ENCODE measurements at places on chromosomes 5 and 9.

DNA sequence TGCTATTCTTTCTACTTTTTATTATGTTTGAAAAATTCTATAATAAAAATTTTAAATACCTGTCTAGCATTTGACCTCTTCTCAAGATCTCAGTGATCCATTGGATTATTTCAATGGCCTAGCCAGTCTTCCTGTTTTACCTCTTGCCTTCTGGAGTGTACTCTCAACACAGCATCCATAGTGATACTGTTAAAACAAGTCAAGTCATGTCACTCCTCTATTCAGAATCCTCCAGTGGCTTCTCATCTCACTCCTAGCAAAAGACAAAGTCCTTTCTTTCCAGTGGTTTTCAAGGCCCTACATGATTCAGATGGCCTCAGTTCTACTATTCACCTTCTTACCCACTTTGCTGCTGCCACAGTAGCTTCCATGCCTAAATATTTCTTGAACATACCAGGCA lies 1.8 kb downstream of the MARVELD2 start:
- DNase-seq: no peak

GRCh38 chr5:40210694-40211093 lies 469.0 kb upstream of the PTGER4 start:
- no peak for DNase-seq

DNA sequence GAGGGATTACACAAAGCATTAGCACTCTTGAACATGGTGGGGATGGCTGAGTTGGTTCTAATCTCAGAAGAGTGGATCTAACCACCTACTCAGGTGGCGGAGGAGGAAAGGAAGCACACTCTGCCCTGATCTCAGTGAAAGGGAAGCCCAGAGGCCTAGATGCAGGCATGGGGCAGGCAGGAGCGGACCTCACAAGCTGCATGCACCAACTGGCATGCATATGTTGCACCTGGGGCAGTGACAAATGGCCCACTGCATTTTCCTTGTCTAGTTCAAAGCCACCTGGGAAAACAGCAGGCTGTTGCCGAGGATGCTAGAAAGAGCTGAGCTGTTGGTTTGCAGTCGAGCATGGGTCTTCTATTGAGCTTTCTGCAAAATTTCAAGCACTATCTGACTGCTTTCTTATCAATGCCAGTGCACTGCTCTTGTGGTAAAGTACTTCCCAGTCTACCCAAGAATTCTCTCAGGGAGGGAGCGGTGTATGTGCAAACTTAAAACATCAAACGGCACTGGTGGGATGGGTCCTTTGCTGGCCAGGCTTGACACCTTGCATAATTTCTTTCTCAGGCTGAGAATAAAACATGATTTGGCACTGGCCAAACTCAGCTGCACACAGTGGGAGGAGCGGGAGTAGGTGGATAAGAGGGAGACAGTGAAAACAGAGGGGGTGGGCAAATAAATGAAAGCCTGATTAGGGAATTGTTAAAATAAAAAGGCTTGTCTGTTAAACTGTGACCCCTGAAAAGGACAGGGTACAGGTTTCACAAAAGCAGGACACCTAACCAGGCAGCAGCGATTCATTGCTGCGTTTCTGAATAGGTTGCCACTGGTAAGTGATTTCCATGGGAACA lies 108.9 kb downstream of the MARCHF3 start:
- no peak for DNase-seq

DNA sequence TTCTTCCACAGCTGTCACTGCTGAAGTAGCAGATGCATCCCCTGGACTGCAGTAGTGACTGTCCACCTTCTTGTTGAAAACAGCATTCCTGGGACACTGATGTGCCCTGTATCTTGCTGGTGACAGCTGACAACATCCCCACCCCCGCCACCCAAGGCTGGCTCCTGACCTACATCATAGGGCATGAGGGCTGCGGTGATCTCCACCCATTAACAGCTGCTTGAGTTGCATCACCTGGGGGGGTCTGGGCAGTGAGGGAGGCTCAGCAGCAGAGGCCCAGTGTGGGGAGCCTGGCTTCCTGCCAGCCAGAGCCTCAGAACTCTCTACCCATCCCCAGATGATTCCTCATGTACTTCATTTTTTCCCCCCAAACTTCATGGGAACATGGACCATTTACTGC lies 4.1 kb downstream of the PRUNE2 start:
- DNase-seq: no peak

DNA sequence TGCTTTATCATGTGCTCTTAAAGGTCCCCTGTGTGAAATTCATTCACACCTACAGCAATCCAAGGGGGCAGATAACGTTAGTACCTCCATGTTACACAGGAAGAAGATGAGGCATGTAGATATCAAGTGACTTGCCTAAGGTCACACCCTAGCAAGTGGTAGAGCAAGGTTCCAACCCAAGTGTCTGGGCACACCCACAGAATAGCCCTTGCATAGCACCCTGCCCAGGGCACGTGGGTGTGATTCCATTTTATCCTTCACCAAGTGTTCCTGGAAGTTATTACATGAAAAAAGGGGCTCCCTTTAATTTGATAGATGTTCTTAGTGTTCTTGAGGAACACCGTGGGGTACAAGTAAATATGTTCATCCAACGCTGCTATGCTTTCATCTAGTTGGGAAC lies 4.9 kb downstream of the TMEM171 start:
- no peak for DNase-seq

DNA sequence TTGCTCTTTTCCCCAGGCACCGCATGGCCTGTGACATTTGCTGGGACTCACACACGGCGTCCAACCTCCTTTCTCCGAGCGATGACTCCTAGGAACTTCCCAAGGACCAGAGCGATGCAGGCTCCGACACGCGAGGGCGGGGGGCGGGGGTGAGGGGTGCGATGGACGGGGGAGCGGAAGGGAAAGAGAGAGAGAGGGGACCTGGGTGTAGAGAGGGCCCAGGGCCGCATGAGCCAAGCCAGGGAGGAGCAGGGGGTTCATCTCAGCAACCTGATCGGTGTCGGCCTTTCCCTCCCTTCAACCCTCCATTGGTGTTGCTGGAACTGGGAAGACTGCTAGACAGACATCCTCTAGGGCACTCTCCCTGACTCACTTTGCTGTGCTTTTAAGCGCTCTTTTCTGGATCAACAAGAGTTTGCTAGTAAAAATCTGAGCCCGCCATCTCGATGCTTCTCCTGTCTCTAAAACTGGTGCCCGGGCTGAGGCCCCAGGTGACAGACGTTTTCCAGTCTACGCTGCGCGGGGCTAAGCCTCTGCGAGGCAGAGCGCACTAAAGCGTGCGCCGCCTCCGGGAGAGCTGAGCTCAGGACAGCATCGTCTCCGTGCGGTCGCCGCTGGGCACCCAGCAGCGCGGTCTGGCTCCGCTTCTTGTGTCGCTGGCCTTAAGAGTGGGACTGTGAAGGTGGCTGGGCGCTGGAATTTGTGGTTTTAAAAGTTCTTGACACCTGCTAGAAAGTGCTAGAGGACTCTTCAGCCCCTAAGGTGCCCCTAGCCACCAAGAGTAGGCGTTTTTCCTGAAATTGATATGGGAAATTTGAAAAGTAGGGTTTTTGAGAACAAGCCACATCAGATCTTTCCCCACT lies 1.0 kb upstream of the TSLP start:
- DNase-seq: peak; percentile 15

DNA sequence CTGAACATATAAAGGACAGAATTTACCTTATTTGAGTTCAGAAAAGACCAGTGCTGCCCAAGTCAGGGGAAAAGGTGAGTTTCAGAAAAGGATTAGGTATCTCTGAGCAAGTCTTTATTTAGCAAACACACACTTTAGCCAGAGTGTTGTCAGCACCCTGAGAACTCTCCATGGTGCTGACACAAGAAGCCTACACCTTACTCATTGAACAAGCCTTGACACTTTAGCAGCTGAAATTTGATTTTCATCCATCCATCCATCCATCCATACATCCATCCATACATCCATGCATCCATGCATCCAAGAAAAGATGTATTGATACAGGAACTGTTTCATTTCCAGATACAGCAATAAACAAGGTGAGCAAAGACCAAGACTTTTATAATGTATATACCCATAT lies 311.2 kb downstream of the TRIM32 start:
- DNase-seq: no peak

DNA sequence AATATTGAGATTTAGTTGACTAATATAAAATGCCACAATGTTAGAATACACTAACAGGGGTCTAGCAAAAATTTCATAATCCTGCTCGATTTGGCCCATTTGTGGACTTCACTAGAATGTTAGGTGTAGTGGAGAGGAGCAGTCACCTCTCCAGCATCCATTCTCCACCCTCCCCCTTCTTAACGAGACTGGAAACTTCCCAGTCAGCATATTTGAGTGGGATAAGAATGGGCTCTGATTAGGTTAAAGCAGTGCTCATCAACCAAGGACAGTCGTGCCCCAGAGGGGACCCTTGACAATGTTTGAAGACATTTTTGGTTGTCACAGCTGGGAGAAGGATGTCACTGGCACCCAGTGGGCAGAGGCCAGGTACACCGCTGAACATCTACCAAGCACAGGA lies 46.7 kb downstream of the FANCC start:
- no peak for DNase-seq

DNA sequence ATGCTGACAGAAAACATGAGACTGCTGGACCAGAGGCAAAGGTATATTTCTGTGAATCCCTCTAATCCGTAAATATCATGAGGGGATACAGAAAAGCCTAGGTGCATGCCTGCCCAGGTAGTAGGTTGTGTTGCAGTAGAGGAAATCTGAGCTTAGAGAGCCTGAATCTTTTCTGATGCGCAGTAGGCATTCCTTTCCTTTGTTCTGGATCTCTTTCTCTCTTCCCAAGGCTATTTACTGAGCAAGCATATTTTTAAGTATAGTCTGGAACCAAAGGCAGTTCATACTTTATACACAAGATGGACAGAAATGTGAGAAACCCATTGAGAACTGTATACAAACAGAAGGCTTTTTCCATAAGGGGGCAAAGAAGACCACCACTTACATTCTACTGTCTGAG lies 359.3 kb downstream of the TMEM161B start:
- DNase-seq: no peak

DNA sequence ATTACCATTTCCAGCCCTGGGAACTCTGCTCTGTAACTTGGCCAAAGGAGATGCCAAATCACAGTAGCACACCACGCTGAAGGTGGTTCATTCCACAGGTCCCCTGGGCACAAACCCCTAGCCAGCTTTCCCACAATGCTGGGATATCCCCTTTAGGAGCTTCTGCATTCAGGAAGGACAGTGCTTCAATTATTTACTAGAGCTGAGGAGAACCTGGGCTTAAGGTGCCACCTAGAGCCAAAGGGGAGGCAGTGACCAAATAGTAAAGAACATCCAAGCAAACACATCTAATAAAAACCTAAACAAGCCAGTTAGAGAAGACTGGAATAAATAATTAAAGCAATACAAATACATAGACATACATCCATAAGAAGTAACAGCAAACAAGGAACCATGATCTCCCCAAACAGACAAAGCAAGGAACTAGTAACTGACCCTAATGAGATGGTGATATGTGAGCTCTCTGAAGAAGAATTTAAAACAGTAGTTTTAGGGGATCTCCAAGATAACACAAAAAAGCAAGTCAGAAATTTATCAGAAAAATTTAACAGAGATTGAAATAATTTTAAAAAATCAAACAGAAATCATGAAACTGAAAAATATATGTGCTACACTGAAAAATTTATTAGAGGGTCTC lies 14.6 kb downstream of the KIF4B start:
- no peak for DNase-seq

DNA sequence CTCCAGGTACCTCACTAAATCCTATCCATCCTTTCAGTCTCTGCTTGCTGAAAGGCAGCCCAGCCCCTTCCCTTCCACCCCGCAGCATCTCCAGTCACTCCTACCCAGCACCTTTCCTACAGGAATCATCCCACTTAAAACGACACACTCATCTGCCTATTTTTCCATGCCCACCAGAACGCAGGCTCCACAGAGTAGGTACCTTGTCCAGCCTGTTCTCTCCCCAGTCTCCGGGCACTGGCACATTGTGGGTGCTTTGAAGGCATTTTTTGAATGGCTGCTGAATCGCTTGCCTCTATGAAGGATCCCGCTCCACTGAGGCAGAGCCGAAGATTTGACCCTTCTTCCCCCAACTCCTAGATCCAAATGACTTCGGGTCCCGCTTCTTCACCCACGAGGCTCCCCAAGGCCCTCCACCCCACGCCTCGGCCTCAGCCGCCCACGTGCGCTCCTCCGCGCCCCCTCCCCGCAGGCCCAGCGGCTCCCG lies 15.6 kb downstream of the LHX6 start:
- DNase-seq: no peak

Data from body of pancreas (tissue), 4 donors.